Suppressor macrophage treated with lipopolysaccharide for 4 hours (primary cell): ENCODE measurements at places on chromosomes 7 and 10.

GRCh38 chr7:96236198-96237039 is 85.5 kb downstream of the SLC25A13 start:
- peak; percentile 5 for DNase-seq

GRCh38 chr10:102779680-102780526 is 36.2 kb downstream of the WBP1L start:
- no peak for DNase-seq

GRCh38 chr7:150476819-150477631 is 26.6 kb downstream of the GIMAP8 start:
- DNase-seq = no peak

DNA sequence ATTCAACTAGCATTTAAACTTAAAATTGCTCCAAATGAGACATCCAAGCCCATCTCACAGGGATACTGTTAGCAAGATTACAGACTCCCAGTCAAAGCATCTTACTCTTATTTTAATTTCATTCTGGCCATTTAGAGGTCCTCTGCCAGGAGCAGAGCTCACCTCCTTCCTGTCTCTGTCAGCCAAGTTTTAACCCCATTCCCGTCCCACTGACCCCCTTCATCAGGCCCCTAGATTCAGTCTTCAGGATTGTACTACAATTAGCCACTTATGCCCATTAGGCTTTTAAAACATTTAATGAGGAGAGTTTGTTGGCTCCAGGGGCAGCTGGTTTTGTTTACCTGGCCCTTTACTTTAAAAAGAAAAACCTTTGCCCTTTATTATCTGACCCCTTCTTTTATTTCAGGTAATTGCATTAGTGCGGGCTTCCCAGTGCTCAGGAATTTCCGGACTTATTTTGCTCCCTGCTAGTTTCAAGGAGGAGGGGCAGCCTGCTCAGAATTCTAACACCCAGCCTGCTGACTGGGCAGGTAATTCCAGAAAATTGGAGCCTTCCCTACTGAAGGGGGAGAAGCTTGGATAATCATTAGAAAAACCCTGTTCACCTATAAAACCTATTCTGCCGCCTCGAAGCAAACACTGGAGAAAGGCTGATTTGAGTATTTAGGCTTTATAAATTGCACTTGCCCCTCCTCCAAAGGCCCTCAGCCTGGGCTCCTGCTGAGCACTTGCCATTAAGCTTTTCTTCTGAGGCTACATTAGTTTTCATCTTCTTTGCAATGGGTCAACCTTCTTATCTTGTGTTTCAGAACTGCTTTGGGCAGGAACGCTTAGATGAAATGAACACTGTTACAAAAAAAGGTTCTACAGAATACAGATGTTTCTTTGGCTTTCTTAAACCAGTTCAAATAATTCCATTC is 200.5 kb upstream of the HPS1 start:
- no peak for DNase-seq
